ENCODE measurements at places on chromosomes 5 and 9. TPM values are rescaled to one million over a fixed set of nuclear protein-coding genes. Genes with fewer than 3 reads are reported as not detected.

The RANBP17 gene
- total RNA-seq: not detected

The CCDC127 gene
- total RNA-seq: 6.4 TPM

The LHX6 gene
- total RNA-seq: not detected

The NR2F1-AS1 gene
- 0.15 TPM for total RNA-seq

DNA sequence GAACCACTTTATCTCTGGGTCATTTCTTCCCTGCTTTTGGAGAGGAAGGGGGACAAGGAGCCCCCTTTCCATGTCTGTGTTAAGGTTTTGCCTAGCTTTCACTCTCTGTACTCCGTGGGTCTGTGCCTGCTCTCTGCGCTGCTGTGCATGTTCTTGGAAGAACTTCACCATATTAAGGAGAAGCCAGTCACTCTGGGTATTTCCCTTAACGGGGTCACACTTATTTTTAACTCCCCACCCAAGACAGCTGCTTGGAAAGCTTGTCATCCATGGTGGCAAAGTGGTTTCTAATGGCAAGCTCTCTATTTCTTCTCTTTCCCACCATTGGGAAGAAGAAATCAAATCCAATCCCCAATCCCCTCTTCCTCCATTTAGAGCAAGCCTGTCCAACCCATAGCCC, 44.8 kb upstream of the HMHB1 start:
- no peak for DNase-seq

- DNase-seq: no peak
Observed at GRCh38 chr5:59132131-59132530, 549.3 kb downstream of the RAB3C start.

DNA sequence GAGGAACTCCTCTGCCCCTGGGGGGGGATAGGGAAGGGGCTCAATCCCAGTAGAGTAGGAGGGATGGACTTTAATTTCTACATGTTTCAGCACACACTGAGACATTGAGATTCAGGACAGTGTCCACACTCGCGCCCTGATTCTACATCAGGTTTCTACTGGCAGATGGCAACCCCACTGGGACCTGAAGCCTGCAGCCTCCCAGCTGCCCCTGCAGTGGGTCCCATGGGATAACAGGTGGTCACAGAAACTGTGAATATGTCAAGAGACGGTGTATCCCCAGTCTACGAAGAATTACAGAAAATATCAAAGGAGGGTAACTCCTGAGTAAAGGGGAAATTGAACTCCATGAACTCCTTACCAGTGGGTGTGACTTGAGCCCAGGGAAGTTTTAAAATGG, 2.4 kb upstream of the TERT start:
- peak; percentile 4 for DNase-seq

DNA sequence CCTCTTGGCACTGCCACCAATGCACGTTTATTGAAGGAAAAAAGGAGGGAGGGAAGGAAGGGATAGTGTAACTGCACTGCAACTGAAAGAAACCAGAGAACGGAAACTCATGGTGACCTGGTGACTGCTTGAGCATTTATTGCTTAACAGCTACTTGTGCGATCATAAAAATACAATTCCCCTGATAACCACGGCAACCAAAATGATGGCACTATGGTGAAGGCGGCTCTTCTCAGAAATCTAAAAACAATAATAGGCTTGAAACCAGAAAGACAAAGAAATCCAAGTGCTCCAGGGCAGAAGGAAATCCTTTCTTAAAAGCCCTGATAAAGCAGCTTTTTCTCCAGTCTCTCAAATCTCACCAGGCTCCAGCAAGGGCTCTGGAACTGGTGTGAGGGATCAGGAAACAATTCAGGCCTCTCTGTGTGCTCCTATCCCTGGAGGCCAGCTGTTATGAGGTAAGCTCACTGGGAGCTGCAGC, 1.9 kb downstream of the FBXO10 start:
- DNase-seq: no peak

DNA sequence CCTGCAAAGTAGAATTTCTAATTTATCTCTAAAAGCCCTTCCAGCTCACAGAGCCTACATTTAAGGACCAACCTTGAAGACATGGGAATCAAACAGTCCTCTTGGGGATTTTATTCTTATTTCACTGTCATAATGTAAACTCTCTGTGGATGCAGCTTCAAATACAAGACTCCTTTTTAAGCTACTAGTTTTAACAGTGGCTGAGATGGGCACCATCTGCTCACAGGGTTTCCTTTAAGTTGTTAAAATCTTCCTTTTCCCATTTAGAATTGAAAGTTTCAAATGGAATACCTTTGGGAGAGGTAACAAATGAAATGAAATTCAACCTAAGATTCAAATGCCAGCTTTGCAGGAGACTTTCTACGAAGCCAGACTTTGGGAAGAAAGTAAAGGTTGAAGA, 243.7 kb downstream of the GLIS3 start:
- no peak for DNase-seq

DNA sequence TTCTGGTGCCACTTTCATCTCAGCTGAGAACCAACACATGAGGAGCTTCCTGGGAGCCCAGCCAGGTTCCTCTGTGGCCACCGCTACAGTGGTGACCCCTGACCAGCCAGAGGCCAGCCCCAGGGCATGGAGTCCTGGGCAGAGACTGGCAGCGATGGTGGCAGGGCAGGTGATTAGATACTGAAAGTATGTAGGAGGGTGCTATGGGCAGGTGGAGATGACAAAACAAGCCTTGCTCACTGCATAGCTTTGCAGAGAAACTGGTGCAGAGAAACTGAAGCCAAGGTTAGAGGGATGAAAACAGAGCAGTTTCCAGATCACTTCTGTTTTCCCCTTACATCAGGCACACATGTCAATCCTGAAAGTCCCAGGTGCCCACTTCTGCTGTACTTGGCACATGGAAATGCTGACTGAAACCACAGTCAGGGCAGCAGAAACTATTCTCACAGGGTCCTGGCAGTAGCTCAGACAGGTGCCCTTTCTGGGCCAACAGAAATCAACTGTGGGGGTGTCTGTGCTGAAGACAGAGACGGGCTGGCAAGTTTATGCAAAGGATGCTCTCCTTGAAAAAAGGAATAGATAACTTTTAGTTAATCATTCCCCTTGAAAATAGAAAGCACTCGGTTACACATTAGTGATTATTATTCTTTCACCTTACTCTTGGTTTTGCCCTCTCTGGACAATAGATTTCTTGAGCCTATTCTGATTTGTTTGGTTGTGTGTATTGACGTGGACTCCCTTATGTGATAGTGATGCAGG, 90.3 kb downstream of the ANKRD55 start:
- no peak for DNase-seq

GRCh38 chr9:120531683-120532300, 48.2 kb downstream of the CDK5RAP2 start:
- DNase-seq: no peak

DNA sequence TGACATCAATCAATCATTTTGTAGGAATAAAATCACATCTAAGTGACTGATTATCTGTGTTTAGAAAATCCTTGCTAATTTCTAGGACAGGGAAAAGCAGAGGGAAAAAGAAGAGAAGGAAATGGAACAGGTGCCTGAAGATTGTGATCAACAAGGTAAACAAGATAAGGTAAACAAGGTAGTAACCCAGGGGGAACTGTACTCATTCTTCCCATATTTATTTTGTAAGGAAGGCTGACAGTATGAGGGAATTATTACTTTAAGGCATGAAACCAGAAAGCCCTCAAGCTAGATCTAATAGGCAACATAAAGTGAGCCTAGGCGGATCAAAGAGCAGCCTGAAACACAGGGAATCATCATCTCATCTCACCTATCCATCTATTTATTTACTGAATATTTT, 231.1 kb downstream of the MLLT3 start:
- DNase-seq: no peak

- DNase-seq: no peak
Observed at GRCh38 chr9:23005156-23005555, 558.5 kb downstream of the DMRTA1 start.

DNA sequence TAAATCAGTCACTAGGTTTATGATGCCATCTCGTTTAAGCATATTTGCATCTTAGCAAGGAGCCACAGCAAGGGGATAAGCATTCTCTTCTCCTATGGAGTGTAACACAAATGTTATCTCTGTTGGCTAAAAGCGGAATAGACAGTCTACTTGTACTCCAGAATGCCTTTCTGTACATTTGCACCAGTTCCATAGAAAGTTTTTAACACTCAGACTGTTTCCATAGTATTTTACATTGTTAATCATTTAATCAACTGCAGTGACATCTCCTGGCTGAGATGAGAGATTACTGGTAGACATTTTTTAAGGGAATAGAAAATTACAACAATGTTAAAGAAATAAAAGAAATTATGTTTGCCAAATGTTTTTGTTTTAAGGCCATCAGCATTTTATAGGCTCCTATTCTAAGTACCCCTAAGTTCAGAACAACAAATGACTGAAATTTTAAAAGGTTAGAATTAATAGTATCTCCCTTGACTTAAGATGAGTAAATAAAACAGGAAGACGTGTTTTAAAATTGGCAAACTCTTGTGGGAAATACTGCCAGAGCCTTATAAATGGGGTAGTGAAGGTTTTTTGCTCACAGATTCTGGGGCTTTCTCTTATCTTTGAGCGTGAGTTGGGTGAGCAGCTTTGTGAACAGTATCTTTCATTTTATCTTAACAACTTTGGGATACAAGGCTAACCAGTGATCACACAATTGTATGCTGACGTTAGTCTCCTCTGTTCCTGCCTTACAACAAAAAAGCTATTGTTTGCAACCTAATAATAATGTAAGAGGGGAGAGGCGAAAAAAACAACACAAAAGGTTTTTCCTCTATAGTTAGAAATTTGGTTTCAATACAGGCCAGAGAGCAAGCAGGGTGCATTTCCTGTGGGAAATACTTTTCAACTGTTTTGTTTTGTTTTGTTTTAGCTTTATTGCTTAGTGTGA, 294.3 kb downstream of the FBXL7 start:
- no peak for DNase-seq

- no peak for DNase-seq
Observed at GRCh38 chr9:105053209-105053652, 125.3 kb upstream of the ABCA1 start.

GRCh38 chr9:113154471-113154870, 3.7 kb downstream of the SLC31A2 start:
- no peak for DNase-seq

GRCh38 chr9:10003047-10003446, 609.8 kb downstream of the PTPRD start:
- no peak for DNase-seq

All from activated B cell treated with CpG ODN at 0.5 μM for 24 hours (primary cell).